Activated CD4-positive, alpha-beta T cell treated with anti-CD3 and anti-CD28 coated beads, Interleukin-2, amount 50 U/mL, for 16 hours (primary cell): ENCODE measurements at places on chromosomes 4 and X.

DNA sequence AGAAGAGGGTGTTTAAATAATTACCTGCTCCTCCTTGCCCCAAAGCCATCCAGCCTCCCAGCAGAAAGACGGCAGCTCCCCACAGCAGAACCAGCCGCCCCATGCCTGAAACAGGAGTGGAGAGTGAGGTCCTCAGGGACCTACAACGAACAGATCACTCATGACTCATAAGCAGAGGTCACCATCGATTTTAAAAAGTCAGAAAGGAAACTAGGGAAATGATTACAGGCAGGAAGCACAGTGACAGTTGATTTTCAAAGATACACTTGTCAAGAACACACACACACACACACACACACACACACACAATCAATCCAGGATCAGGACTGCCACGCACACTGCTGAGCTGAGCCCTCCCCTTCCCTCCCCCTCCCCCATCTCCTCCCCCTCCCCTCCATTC lies at the start of gene CRLF2:
TSS of gene CRLF2 (minus strand) at position 118 of the 400 bp plus-strand sequence. CDS start at position 103, 15 bp downstream.
- DNase-seq: peak; percentile 72

- DNase-seq: no peak
Observed at GRCh38 chr4:80143307-80143679, 54.0 kb upstream of the PRDM8 start.

- DNase-seq: no peak
Observed at GRCh38 chrX:155767876-155768769, 113.0 kb upstream of the VAMP7 start.

DNA sequence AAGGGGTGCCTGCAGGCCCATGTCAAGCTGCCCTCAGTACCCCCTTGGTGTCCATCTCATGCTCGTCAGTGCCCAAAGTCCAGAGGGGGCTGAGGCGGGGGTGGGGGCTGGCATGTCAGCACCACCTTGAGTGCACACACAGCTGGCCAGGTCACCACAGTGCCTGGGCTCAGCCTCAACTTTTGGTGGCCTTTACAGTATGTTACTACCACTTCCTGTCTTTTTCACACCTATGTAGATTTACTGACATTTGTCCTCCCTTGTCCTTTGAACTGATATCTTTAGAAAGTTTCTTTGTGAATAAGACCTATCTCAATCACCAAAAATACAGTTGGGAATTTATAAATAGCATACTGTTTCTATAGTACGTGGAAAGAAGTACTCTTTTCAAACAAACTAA lies 58.7 kb upstream of the NPNT start:
- DNase-seq: no peak
